Sigmoid colon (tissue), 7 donors: ENCODE measurements at places on chromosomes 6 and 20. TPM values are rescaled to one million over a fixed set of nuclear protein-coding genes. Genes with fewer than 3 reads are reported as not detected.

CYP24A1 gene
- total RNA-seq = not detected

BFSP1 gene
- 1.3 TPM for total RNA-seq

CTCFL gene
- not detected for total RNA-seq

TMEM217 gene
- total RNA-seq = 1.1 TPM

BMP2 gene
- 3.2 TPM for total RNA-seq

KLHDC3 gene
- total RNA-seq = 103 TPM

DEFB128 gene
- total RNA-seq = not detected

TAGAP gene
- 1.2 TPM for total RNA-seq

L3MBTL1 gene
- 12.1 TPM for total RNA-seq

EFCAB8 gene
- total RNA-seq = 0.71 TPM

DNA sequence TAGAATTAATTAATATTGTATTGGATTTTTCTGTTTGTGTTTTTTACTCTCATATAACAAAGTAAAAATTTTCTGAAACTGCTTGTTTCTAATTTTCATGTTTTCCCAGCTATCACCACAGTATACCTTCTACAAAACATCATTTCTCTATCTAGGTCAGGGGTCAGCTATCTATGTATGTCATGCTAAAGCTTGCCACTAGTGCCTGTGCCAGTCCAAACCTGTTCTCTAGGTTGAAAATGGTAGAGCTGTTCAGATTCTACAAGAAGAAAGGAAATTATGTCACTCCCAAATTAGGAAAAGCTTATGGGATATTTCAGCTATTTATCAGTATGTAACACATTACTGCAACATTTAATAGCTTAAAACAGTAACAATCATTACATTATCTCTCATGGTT lies 5.8 kb upstream of the ME1 start:
- DNase-seq = no peak

GRCh38 chr6:125797886-125798444 lies 7.2 kb downstream of the NCOA7 start:
- no peak for DNase-seq

GRCh38 chr6:16928387-16928786 lies 167.1 kb upstream of the ATXN1 start:
- no peak for DNase-seq

- DNase-seq = peak; percentile 52
Observed at GRCh38 chr20:47821481-47822100, 36.3 kb upstream of the SULF2 start.

DNA sequence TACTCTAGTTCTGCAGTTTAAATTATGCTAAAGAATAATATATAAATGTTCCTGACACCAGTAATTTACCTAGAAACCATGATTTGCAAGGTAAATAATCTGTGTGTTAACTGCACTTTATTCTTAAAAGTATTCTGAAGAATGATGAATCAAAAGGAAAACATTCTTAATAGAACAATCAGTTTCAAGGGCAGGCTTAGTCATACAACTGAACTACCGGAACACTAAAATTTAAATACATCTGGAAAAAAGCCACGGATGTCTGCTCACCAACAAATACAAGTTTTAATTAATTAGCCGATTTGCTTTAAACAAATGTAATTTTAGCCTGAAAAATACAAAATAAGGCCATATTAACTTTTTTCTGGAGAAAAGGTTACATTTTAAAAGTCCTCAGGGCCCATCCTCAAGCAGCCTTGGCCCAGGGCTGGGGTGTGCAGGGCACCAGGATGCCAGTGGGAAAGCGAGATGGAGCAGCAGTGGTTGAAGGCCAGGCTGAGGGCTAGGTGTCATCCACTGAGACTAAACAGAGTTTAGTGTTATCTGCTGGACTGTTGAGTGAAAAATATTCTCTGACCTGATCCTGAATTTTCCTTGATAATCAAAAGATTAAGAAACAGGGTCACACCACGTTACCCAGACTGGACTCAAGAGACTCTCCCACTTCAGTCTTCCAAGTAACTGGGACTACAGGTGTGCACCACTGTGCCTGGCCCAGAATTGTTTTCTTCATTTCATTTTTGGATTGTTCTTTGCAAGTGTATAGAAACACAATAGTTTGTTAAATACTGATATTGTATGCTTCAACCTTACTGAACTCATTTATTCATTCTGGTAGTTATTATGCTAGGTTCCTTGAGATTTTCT lies 88.2 kb upstream of the DST start:
- no peak for DNase-seq

DNA sequence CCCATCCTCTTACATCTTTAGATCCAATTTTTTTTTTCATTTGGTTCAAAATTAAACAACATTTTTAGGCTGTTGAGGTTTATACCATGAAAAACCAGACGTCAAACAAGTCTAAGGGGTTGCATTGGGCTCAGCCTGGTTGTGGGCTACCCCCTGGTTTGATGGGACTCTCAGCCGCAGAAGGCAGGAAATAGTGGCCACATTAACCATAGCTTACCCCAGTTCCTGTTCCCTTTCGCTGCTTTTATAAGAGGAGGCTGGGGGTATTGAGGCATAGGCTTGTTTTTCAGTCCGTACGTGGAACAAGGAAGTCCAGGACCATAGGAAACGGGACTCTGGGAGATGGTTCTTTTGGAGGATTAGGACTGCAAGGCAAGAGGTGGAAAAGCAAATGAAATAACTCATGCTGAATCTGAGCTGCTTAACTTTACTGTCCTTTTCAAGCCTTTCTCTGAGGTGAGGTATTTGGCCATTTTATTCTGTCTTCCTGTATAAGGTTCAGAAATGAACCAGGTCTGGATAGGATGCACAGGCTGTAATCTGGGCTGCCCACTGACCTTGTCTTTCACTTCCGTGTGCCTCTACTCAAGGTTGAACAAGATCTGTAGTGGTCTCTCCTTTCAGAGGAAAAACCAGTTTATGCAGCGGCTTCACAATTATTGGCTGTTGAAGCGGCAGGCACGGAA lies 7.7 kb downstream of the BRPF3 start:
- no peak for DNase-seq

GRCh38 chr6:22622351-22622750 lies 53.0 kb downstream of the HDGFL1 start:
- DNase-seq = no peak

GRCh38 chr6:125945378-125946141 lies 11.0 kb upstream of the HINT3 start:
- DNase-seq = no peak

GRCh38 chr6:108635505-108636226 lies 74.9 kb downstream of the FOXO3 start:
- DNase-seq = no peak

DNA sequence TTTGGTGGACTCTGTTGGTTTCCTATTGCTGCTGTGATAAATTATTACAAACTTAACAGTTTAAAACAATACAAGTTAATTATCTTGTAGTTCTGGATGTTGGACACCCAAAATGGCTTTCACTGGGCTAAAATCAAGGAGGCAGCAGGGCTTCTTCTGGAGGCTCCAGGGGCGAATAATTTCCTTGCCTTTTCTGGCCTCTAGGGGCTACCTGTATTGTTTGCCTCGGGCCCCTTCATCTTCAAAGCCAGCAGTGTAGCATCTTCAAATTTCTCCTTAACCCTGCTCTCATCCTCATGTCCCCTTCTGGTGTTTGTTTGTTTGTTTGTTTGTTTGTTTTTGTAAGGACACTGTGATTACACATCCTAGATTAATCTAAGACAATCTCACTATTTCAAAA lies 60.5 kb upstream of the ANKEF1 start:
- no peak for DNase-seq

GRCh38 chr20:45289942-45290676 lies 16.5 kb upstream of the RBPJL start:
- no peak for DNase-seq

- DNase-seq = peak; percentile 88
Observed at GRCh38 chr20:45919542-45920399, 7.8 kb upstream of the PLTP start.
